ENCODE measurements at places on chromosomes 5 and 9.

DNA sequence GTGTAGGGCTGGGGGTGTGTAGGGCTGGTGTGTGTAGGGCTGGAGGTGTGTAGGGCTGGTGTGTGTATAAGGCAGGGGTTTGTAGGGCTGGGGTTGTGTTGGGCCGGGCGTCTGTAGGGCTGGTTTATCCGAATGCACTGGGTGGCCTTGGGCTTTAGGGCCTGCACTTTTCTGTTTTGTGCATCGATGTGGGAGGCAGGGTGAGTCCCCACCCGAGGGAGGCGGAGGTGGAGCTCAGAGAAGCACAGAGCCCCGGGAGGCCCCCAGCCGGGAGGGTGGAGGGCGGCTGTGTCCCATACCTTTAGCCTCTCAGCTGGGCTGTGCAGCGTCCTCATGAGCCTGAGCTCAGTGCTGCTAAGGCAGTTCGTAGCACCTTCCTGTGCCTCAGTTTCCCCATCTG, 13.5 kb downstream of the COL5A1 start:
- no peak for DNase-seq

DNA sequence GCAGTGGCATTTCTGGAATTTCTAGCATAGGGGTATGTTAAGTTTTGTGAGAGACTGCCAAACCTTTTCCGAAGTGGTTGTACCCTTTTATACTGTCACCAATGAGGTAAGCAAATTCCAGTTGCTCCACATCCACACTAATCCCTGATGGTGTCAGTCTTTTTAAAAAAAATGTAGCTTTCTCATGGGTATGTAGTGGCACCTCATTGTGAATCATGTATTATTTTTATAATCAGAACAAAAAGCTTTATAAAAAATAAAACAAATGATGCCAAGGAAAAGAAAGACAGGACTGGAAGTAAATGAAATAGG, 93.4 kb upstream of the CLINT1 start:
- DNase-seq, result no peak

- no peak for DNase-seq
These were observed 26.3 kb upstream of the RNF38 start for GRCh38 chr9:36426348-36426747.

- DNase-seq, result no peak
These were observed 741.0 kb upstream of the RIOK2 start for GRCh38 chr5:97923997-97924396.

DNA sequence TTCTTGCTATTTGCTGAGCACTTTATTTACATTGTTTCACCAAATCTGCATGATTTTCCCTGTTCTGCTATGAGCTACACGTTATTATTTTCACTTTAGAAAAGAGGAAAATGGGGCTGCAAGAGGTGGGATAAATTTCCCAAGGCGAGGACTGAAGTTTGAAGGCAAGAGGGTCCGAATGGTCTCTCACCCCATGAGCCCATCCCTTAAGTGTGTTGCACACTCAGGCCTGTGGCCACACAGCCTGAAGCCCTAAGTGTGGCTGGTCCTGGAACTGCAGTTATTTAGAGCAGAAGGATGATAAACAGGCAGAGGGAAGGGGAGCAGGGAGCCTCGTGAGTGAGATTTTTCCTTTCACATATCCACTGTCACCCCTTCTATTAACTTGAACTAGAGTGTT, 7.8 kb downstream of the PDE8B start:
- no peak for DNase-seq

GRCh38 chr5:113276001-113276400, 158.8 kb downstream of the TSSK1B start:
- DNase-seq, result no peak
